Amniotic epithelial cell (primary cell): ENCODE measurements at places on chromosomes 3 and 15.

DNA sequence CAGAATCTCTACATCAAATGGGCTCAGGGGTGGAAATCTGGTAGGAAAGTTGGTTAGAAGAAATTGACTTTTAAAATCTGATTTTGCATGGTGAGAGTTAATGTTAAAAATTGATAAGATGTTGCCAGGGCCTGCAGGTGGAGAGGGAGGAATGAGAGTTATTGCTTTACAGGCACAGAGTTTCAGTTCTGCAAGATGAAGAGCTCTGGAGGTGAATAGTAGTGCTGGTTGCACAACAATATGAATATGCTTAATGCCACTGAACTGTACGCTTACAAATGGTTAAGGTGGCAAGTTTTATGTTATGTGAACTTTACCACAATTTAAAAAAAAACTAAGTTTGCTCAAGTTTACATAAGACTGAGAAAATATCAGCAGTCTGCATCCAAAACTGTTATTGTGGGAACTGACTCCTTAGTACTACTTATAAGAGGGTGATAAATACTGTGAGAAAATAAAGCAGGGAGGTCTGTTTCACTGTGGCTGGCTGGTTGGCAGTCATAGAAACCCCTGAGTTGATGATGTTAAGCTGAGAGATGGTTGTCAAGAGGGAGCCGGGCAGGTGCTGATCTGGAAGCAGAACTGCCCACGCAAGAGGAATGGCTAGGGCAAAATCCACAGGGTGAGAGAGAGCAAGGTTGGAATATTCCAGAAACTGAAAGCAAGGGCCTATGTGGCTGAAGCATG lies 144.9 kb downstream of the EDEM1 start:
- DNase-seq = no peak

- DNase-seq = no peak
Measured at GRCh38 chr3:190532731-190533203, 18.9 kb downstream of the IL1RAP start.

- no peak for DNase-seq
Measured at GRCh38 chr15:70715840-70716485, 47.4 kb downstream of the UACA start.

DNA sequence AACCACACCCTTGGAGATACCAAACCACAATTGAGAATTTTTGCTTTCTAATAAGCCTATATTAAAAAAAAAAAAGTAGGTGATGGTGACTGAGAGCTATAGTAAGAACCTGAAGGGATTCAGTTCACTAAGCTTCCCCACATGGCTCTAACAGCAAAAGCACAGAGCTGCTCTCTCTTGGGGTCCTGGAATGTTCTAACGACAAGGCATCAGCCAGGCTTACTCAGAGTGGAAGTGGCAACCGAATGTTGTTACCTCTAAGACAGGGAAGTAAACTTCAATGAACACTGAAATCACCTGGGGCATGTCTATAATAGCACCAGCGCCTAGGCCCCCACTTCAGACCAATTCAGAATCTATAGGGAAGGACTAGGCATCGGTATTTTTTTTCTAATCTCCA lies 397.7 kb downstream of the MAGI1 start:
- no peak for DNase-seq

- no peak for DNase-seq
Measured at GRCh38 chr15:48794697-48795134, 16.2 kb downstream of the CEP152 start.

GRCh38 chr15:64019764-64020163 lies 26.5 kb downstream of the DAPK2 start:
- DNase-seq = no peak

DNA sequence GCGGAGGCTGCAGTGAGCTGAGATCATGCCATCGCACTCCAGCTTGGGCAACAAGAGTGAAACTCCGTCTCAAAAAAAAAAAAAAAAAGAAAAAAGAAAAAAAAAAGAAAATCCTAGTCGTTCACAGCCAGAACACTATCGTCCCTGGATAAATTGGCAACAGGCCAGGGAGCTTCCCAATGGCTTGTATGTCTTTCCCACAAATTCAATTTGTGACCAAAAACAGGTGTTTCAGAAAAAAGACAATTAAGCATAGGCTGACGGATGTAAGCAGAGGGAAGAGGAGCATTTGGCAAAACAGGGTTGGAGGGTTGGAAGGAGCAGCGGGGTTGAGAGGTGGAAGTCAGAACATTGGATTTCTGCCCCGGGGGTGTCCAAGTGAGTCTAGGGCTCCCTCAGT lies 8.5 kb downstream of the EPB42 start:
- DNase-seq = no peak

DNA sequence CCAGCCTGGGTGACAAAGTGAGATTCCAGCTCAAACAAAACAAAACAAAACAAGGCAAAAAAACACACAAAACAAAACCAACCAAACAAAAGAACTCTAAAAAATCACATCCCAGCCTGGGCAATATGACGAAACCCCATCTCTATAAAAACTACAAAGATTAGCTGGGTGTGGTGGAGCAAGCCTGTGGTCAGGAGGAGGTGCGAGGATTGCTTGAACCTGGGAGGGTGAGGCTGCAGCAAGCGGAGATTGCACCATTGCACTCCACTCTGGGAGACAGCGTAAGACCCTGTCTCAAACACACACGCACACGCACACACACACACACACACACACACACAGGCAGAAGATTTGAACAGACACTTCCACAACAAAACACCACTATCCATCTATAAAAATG lies 99.6 kb downstream of the SHQ1 start:
- DNase-seq = peak; percentile 71

- DNase-seq = no peak
Measured at GRCh38 chr3:123139522-123139921, 62.2 kb upstream of the SEC22A start.

DNA sequence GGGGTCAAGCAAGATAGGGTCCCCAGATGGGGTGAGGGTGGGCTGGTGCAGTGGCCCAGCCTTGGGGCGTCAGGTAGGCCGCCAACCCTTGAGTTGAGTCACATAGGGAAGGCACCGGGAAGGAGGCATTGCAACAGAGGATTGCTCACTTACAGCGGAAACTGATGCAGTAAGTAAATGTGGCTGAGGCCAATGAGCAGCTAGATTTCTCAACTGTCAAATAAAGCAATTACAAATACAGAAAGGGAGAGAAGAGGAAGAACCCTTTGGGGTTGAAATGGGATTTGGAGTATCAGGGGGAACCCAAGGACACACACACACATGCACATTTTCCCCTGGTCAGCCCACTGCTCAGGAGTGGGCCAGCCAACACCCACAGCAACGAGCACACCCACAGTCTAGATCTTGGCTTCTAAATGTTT lies 44.0 kb downstream of the CHSY1 start:
- peak; percentile 94 for DNase-seq

DNA sequence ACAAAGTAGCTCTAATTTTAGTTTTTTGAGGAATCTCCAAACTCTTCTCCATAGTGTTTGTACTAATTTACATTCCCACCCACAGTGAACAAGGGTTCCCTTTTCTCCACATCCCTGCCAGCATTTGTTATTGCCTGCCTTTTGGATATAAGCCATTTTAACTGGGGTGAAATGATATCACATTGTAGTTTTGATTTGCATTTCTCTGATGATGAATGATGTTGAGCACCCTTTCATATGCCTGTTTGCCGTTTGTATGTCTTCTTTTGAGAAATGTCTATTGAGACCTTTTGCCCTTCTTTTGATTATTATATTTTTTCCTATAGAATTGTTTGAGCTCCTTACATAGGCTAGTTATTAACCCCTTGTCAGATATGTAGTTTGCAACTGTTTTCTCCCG lies 239.9 kb upstream of the TPM1 start:
- no peak for DNase-seq

- DNase-seq = no peak
Measured at GRCh38 chr3:138768946-138769345, 65.8 kb downstream of the PIK3CB start.

- DNase-seq = peak; percentile 4
Measured at GRCh38 chr3:94990952-94991705, 928.3 kb downstream of the NSUN3 start.

- DNase-seq = no peak
Measured at GRCh38 chr3:123919353-123919752, 35.2 kb upstream of the MYLK start.

GRCh38 chr15:62067448-62068044 lies 769 bp downstream of the C2CD4A start:
- no peak for DNase-seq

DNA sequence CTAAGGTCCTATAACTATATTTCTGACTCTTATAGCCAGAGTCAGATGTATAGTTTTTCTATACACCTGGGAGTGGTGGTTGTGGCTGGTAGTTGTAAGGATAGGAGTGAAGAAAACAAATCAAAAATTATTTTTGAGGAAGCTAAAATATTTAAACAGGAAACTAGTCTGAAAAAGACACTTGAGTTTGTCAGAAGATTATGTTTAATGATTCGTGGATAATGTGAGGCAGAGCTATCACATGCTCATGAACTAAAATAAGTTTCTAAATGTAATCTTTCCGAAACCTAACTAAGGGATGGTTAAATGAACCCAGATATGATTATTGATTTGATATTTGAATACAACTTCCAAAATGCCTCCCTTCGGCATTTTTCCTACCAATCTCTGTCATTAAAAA lies 30.4 kb downstream of the GABRR3 start:
- no peak for DNase-seq

- peak; percentile 8 for DNase-seq
Measured at GRCh38 chr3:156865732-156866131, 39.6 kb downstream of the LEKR1 start.

DNA sequence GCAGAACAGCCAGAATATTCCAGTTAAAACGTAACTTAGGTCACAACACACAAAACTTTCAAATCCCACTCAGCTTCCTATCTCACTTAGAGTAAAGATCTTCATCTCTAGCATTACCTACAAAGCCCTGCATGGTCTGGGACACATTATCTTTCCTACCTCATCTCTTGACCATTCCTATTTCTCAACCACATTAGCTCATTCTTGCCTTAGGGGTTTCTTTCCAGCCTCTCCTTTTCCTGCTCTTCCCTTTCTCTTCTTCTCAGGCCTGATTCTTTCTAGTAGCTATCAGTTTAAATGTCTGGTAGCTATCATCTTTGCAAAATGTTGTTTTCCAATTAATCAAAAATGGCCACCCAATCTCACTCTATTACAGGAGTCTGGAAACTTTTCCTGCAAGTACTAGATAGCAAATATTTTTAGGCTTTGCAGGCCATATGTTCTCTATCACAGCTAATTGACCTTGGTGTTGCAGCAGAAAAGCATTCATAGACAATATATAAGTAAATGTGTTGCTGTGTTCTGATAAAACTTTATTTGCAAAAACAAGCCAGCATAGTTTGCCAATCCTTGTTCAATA lies 15.1 kb upstream of the CBLB start:
- DNase-seq = peak; percentile 56

GRCh38 chr15:65883571-65883970 lies 14.3 kb downstream of the RAB11A start:
- DNase-seq = no peak

GRCh38 chr3:46946416-46946815 lies 30.1 kb downstream of the CCDC12 start:
- no peak for DNase-seq

DNA sequence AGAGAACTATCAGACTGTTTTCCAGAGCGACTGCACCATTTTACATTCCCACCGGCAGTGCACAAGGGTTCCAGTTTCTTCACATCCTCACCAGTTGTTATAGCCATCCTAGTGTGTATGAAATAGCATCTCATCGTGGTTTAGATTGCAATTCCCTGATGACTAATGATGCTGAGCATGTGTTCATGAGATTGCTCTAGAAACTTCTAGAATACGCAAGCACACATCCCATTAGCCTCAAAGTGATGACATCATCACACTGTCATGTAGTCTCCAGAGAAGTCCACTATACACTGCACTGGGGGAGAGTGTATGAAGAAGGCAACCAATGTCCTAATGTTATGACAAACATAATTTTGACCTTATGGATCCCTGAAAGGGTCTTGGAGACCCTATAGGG lies 30.1 kb downstream of the FBLN2 start:
- DNase-seq = peak; percentile 97

DNA sequence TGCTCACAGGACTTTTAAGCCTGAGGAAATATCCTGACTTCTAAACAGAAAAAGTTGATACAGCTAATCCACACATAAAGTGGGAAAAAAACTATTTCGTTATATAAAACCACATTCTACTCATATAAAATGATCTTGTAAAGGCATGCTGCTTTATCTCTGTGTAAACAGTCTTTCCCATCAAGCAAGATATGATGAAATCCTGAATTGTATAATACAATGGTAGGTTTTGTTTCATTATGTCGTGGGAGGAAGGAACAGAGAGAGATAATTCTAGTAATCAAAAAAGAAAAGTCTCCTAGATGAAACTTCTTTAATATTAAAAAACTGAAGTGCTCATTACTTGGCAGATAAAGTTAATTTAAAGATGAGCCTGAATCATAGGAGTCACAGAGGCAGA lies 92.6 kb upstream of the SNTN start:
- DNase-seq = peak; percentile 2

DNA sequence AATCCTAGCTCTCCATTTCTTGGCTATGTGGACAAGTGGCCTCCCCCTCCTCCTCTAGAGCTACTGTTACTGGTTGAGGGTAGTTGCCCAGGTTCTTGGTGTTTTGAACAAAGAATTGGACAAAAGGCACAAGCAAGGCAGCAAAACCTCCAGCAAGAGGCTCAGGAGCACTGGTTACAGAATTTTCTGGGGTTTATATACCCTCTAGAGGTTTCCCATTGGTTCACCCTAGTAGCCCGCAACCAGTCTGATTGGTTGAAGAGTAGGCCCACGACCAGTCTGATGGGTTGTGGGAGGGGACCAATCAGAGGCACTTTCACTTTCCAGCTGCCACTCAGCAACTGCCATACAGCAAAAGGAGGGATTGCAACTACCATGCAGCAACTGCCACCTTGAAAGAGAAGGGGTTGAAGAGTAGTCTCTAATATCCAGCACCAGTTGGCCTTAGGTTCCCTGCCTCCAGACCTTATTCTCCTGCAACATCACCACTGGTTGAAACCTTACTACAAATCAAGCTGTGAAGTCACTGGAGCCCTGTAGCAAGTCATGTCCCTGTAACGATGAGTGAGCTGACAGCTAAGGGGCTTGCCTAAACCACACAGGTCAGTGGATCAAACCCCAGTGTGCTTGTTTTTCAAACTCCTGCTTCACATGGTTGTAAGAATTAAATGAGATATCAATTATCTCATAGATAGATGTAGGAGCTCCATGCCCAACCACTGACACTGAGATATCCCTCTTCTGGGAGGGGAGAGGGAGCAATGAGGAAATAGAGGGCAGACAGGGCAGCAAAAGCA lies 2.9 kb upstream of the C15orf39 start:
- peak; percentile 71 for DNase-seq

- DNase-seq = no peak
Measured at GRCh38 chr3:33989229-33989628, 190.8 kb downstream of the PDCD6IP start.

GRCh38 chr3:13557417-13557816 lies 8.5 kb downstream of the FBLN2 start:
- no peak for DNase-seq

DNA sequence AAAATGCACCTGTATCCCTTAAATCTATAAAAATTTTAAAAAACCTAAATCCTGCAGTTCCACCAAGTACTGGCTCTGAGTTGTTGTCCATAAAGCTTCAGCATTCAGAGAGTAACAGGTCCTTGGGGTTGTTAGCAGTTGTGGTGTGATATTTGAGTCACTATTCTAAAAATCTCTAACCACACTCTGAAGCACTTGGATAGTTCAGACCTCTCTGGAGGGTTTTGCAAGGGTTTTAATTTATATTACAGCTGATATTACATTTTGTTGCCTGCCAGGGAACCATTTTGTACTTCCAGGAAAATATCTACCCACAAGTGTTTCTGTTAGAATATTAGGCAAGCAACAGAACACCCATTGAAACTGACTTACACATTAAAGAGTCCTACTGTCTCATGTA lies 255.6 kb downstream of the TBL1XR1 start:
- DNase-seq = peak; percentile 77

- DNase-seq = no peak
Measured at GRCh38 chr15:89368566-89369223, 34.1 kb upstream of the POLG start.
